Peyer's patch (tissue), 4 donors: ENCODE measurements at places on chromosomes 12 and 14. TPM values are rescaled to one million over a fixed set of nuclear protein-coding genes. Genes with fewer than 3 reads are reported as not detected.

AHNAK2 gene
- total RNA-seq, result 10.9 TPM

SLC7A7 gene
- 319 TPM for total RNA-seq

SMIM41 gene
- 1.4 TPM for total RNA-seq

- peaks cover 3% of the 10 kb centered on the region for H3K36me3 ChIP-seq
- H3K27ac ChIP-seq, result no peak overlapping the region
- DNase-seq, result no peak
- no peak overlapping the region for H3K4me3 ChIP-seq
- no peaks in the 10 kb centered on the region for H3K4me1 ChIP-seq
Observed at GRCh38 chr12:100293017-100293416, 26.0 kb downstream of the SCYL2 start.

- no peaks in the 10 kb centered on the region for H3K36me3 ChIP-seq
- H3K27me3 ChIP-seq, result no peaks in the 10 kb centered on the region
- no peaks in the 10 kb centered on the region for H3K4me1 ChIP-seq
- no peak overlapping the region for H3K27ac ChIP-seq
- no peak overlapping the region for H3K4me3 ChIP-seq
Observed at GRCh38 chr14:93729993-93730392, 58.3 kb downstream of the PRIMA1 start.

DNA sequence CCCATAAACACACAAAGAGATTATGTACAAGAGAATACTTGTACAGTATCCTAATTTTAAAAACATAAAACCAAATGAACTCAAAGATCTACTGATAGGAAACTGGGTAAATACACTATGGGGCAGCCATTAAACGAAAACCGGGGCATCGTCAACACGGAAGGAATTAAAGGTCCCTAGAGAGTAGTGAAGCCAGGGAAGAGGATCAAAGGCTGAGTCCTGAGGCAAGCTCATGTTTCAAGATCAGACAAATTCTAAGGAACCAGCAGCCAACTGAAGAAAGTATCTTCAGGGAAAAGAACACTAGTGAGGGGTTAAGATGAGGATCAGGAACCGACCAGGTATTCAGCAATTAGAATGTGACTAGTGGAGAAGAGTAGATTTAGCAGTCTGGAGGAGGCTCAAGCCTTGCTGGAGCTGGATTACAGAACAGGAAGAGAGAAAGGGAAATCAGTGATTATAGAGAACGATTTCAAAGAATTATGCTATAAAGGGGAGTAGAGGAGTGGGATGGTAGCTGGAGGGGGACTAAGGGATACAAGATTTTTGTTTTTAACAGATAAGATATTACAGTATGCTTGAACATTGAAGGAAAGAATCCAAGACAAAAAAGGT is 23.7 kb downstream of the SEL1L start:
- no peak overlapping the region for H3K4me3 ChIP-seq
- H3K27me3 ChIP-seq, result no peaks in the 10 kb centered on the region
- H3K36me3 ChIP-seq, result peaks cover 26% of the 10 kb centered on the region
- DNase-seq, result no peak
- H3K27ac ChIP-seq, result no peak overlapping the region

DTX1 gene
- total RNA-seq, result 3.1 TPM

PRB2 gene
- total RNA-seq, result not detected

EGLN3 gene
- total RNA-seq, result 14.0 TPM

DNA sequence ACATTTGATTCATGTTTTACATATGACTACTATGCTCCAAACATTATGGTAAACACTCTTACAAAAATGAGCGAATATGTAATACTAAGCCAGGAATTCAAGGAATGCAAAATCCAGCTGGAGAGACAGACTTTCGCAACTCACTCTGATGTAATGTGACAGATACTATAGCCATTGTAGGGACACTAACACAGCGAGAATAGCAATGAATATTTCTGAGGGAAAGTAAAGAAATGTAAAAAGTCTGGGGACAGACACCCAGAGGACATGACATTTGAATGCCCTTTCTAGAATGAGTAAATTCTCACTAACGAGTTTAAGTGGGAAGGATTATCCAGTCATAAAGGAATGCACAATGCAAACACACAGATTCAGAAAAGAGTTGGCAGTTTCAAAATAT is 121.9 kb downstream of the PIK3C2G start:
- no peaks in the 10 kb centered on the region for H3K27me3 ChIP-seq
- no peaks in the 10 kb centered on the region for H3K4me1 ChIP-seq
- no peak overlapping the region for H3K27ac ChIP-seq
- DNase-seq, result no peak

DNA sequence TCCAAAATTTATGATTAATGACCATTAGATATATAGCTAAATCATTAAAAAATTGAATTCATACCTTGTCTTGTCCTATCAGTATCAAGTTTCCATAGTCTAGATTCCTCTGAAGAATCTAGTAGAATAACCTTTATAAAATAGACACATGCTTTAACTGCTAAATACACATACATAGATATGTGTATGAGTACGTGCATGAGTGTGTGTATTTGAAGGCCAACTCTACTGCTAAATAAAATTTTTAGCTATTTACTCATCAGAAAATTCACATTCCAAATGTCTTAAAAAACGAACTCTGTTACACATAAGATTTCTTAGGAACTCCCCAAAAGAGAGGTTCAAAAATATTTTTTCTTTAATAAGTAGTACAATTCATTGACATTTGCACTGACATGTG is 233.0 kb downstream of the SSPN start:
- H3K27ac ChIP-seq, result no peak overlapping the region
- H3K4me1 ChIP-seq, result no peaks in the 10 kb centered on the region
- H3K4me3 ChIP-seq, result no peak overlapping the region
- no peaks in the 10 kb centered on the region for H3K27me3 ChIP-seq

- no peaks in the 10 kb centered on the region for H3K27me3 ChIP-seq
- DNase-seq, result no peak
- H3K36me3 ChIP-seq, result no peaks in the 10 kb centered on the region
- H3K27ac ChIP-seq, result no peak overlapping the region
- no peak overlapping the region for H3K4me3 ChIP-seq
Observed at GRCh38 chr14:102965971-102966655, 43.6 kb downstream of the AMN start.
